PC-3 (cell line): ENCODE measurements at places on chromosomes 6 and 20. TPM values are rescaled to one million over a fixed set of nuclear protein-coding genes. Genes with fewer than 3 reads are reported as not detected.

GRCh38 chr20:57176842-57177241 is 89.6 kb downstream of the BMP7 start:
- H3K27me3 ChIP-seq, result peaks cover 42% of the 10 kb centered on the region
- H3K4me3 ChIP-seq, result no peak overlapping the region
- no peak for DNase-seq
- no peaks in the 10 kb centered on the region for H3K4me1 ChIP-seq

TMEM200A gene
- 0.40 TPM in 1 of 2 replicates, not detected in the other for total RNA-seq

GRCh38 chr6:145813285-145814034 is 1.1 kb downstream of the FBXO30 start:
- DNase-seq, result peak; percentile 72
- no peaks in the 10 kb centered on the region for H3K27me3 ChIP-seq
- H3K36me3 ChIP-seq, result 0 out of 2 replicates have a peak, but pooled peaks cover 3% of the 10 kb centered on the region
- H3K4me3 ChIP-seq, result peak overlapping the region; percentile 82

MAPK13 gene
- 36.9 and 41.4 TPM in 2 replicates for total RNA-seq
